KG1 (cell line): ENCODE measurements at places on chromosomes 3 and 15.

DNA sequence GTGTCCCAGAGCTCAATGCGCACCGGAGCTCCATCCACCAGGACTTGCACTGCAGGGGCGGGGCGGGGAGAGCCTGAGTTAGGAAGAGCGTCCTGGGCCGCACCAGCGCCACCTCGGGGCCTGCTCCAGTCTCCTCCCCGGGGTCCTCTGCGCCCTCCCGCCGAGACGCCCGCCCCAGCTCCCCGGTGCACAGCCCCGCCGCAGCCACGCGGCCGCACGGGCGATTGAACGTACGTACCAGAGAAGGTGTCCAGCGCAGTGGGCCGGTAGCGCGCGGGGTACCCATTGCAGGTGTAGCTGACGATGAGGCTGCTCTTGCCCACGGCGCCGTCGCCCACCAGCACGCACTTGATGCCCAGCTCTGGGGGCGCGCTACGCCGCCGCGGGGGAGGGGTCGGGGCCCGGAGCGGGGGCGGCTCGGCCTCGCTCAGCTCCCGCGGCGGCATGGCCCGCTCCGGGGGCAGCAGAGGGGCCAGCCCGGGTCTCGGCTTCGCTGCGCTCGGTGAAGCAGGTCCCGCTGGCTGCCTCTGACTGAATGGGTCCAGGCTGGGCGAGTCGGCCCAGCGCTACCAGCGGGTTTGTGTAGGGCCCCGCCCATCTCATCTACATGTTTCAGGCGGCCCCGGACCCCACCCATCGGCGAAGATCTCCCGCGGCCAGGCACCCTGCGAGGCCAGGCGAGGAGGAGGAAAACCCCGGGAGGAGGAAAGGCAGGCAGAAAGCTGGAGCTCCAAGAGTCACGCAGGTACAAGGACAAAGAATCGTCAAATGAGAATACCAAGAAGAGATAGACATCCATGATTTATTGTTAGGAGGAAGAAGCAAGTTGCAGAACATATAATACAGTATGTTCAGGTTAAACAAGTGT is at the start of gene RHOV:
TSS of gene RHOV (minus strand) at position 541 of the 868 bp plus-strand sequence. CDS start at position 446, 95 bp downstream.
- no peak for DNase-seq

- no peak for DNase-seq
Measured at GRCh38 chr15:33098094-33099058, 96.1 kb downstream of the FMN1 start.

GRCh38 chr3:197524128-197524527 is 31.6 kb downstream of the BDH1 start:
- no peak for DNase-seq

DNA sequence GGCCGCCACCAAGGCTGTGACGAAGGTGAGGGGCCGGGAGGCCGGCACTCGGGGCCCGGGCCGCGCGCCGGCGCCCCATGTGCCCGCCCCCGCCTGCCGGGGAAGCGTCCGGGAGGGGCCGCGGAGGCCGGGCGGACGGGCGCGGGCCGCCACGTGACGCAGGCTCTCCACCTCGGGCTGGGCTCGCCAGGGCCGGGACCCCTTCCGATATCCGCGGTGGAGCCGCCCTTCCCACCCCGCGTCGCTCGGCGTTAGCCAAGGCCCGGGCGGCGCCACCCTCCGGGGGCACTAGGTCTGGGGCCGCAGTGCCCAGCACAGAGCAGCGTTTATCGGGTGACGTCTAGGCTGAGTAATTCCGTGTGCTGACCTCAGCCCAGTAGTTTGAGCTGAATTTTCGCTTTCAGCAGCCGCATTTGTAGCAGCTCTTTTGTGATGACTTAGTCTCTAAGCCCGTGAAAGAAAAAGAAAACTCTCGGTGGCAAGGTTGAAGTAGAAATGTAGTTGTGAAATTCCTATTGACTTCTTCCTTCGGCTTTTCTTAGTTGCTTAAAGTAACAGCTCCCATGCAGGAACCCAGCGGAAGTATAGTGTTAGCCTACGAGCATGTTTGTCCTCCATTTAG is 885 bp downstream of the CDV3 start:
- DNase-seq, result no peak

DNA sequence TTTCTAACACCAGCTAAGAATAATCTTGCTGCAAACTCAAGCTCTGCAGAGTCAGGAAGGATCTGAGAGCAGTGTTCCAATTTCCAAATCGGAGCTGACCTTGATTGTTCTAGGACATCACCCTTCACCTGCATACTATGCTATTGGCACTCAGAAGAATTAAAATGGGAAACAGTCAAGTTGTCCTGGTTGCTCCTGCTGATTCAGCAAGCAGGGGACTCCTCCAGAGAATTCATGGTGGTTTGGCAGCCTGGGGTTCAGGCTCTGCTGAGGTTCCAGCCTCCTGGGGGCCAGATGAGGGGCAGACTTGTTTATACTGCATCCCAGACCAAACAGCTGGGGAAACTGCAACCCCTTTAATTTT is 213.7 kb upstream of the ADAMTS9 start:
- no peak for DNase-seq

GRCh38 chr3:131501949-131502348 is 822 bp downstream of the MRPL3 start:
- no peak for DNase-seq

- DNase-seq, result no peak
Measured at GRCh38 chr15:21261965-21262850, 178.1 kb downstream of the POTEB3 start.

DNA sequence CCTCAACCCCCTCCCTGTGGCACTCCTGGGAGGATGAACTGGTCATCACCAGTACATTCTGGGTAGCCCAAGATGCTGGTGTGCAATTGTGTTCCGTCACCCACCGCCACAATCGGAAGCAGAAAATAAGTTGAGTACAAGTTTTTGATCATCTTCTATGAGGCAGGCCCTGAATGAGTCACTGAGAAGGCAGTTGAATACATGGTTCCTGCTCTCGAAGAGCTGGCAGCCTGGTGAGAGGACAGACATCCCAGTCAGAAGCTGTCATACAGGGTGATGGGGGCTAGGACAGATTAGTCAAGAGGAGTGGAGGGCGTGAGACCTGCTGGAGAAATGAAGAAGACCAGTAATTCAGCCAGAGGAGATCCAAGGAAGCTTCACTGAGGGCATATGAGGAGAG is 6.2 kb downstream of the CEMIP start:
- no peak for DNase-seq

- no peak for DNase-seq
Measured at GRCh38 chr3:174488527-174488926, 370.6 kb upstream of the NAALADL2 start.
